NCI-H524 (cell line): ENCODE measurements at places on chromosomes 12 and 14.

DNA sequence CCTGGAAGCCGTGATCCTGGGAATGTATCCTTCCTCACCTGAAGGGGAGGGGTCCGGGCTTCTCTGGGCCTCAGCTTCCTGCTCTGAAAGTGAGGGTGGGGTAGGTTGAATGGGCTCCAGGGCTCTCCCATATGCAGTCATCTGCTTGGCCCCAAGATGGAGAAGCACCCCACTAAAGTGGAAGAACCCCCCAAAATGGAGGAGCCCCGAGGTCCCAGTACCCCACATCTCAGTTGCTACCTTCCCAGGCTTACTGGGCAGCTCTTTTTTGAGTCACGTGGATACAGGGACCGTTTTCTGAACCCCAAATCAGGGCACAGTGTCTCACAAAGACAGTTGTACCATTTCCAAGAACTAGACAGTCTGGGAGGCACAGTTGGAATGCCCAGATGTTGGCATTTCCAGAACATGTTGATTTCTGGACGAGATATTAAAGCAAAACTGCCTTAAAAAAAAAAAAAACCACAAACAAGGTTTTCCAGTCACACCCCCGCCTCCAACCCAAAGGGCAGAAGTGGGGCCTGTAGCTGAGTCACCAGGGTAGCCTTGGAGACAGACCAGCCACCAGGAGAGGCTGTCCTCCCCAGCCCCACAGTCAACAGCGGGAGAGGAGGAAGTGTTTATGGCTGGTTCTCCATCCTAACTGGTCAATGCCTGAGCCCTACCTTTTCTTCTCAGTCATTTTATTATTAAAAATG is 12.1 kb downstream of the VASH1 start:
- no peak for DNase-seq

GRCh38 chr12:109182041-109182839 is 65.9 kb downstream of the ACACB start:
- DNase-seq = no peak

DNA sequence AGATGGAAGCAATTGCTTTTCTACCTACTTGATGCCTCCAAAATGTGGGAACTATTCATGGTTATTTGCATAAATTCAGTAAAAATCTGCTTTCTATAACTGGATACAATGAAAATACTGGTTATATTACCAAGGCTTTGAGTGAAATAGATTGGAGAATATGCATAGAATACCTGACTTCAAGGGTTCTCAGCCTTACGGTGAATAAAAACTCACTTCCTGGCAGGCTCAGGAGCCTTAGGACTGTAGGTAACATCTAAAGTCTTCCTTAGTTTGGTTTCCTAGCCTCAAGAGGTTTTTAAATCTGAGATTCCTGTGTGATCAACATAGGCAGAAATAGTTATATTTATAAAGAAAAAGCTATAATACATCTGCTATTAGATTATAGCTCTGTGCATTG is 158.6 kb downstream of the SLC41A2 start:
- no peak for DNase-seq

DNA sequence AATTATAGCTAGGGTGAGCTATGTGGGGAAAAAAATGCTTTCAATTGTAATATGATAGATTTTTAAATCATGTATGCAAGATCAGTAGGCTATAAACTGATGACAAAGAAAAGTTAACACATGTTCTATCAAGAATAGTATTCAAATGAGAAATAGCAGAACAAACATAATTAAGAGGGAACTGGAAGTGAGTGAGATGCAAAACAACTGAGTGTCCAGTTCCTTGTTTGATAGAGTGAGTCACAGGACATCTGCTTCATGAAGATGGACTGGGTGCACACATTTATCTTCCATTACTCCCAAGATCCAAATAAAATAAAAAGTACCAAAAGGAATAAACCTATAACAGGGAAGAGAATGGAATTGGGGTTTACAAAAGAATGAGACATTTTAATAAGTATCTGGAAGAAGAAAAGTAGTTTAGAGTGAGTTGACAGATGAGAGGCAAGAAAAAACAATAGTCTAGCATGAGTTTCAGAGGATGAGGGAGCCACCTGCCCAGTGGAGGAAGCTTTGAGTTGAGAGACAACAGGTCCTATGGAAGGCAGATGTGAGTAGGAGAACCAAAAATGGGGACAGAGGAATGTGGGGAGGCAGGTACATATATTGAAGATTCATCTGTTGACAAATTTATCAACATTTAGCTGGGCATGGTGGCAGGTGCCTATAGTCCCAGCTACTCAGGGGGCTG is 178.1 kb upstream of the ARHGAP5 start:
- no peak for DNase-seq

- no peak for DNase-seq
These were observed 139.4 kb upstream of the CDKN3 start for GRCh38 chr14:54257424-54257823.

- peak; percentile 41 for DNase-seq
These were observed 28.0 kb upstream of the GARIN6 start for GRCh38 chr12:99619389-99620158.

DNA sequence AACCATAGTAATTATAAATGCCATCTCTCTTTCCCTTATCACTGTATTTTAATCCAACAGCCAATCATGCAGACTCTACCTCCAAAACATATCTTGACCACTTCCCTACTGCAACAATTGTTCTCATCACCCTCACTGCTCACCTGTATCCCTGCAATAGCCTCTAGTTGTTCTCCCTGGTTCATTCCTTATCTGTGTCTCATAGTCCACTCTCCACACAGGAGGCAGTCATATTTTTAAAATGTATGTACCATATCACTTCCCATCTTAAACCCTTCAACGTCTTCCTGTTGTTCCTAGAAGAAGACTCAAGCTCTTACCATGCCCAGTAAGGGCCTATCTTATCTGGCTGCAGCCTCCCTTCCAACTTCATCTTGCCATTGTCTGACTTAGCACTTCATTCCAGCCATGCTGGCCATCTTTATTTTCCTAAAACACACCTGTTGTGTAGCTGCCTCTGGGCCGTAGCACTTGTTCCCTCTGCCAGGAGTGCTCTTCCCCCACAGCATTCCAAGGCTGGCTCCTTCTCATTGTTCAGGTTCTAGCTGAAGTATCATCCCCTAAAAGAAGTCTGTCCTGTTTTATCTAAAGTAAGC is 27.8 kb upstream of the BHLHE41 start:
- DNase-seq = no peak
